ENCODE measurements at places on chromosomes 12 and 14. TPM values are rescaled to one million over a fixed set of nuclear protein-coding genes. Genes with fewer than 3 reads are reported as not detected.

Gene CELA1
- total RNA-seq: not detected

Gene C1S
- 926 TPM for total RNA-seq

Gene LRRC9
- not detected for total RNA-seq

Gene INHBC
- not detected for total RNA-seq

Gene GDF3
- not detected for total RNA-seq

Gene GLIPR1L1
- total RNA-seq: not detected

Gene SERPINA3
- total RNA-seq: 4.9 TPM

Gene EML1
- total RNA-seq: 11.0 TPM

Gene IFNG-AS1
- total RNA-seq: 0.22 TPM

Gene OTOGL
- 0.19 TPM for total RNA-seq

Gene SLC25A21
- not detected for total RNA-seq

Gene LMNTD1
- not detected for total RNA-seq

Gene SERPINA1
- total RNA-seq: 3.3 TPM

Gene ANO4
- total RNA-seq: not detected

Gene LRTM2
- not detected for total RNA-seq

Gene CDCA3
- 0.38 TPM for total RNA-seq

Gene CCDC177
- not detected for total RNA-seq

Gene WNT1
- total RNA-seq: not detected

Gene KCNH5
- total RNA-seq: not detected

Gene YBX3
- 374 TPM for total RNA-seq

Gene TM7SF3
- 36.8 TPM for total RNA-seq

Gene CLEC4E
- total RNA-seq: 27.9 TPM

Gene TMEM229B
- total RNA-seq: 1.4 TPM

Gene RDH16
- 0.34 TPM for total RNA-seq

Gene FAM90A1
- total RNA-seq: not detected

Gene DMAC2L
- 19.6 TPM for total RNA-seq

Gene PDE3A
- total RNA-seq: 9.0 TPM

Gene COQ6
- total RNA-seq: 34.6 TPM

Gene PRICKLE1
- total RNA-seq: 4.8 TPM

Gene ARHGAP9
- 16.6 TPM for total RNA-seq

Data from subcutaneous adipose tissue (tissue), 4 donors.